ENCODE measurements at places on chromosomes 3 and 15. TPM values are rescaled to one million over a fixed set of nuclear protein-coding genes. Genes with fewer than 3 reads are reported as not detected.

DNA sequence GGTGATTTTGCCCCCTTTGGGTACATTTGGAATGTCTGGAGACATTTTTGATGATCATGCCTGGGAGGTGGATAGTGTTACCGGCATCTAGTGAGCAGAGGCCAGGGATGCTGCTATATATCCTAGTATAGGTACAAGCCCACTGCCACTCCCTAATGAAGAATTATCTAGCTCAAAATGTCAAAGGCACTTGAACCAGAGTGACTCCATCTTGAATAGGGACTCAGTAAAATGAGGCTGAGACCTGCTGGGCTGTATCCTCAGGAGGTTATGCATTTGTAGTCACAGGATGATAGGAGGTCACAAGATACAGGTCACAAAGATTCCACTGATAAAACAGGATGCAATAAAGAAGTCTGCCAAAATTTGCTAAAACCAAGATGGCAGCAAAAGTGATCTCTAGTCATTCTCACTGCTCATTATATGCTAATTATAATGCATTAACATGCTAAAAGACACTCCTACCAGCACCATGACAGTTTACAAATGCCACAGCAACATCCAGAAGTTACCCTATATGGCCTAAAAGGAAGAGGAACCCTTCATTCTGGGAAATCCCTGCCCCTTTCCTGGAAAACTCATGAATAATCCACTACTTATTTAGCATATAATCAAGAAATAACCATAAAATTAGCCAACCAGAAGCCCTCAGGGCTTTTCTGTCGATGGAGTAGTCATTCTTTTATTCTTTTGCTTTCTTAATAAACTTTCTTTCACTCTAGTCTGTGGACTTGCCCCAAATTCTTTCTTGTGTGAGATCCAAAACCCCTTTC, 40.0 kb upstream of the FAM3D start:
- no peak for DNase-seq
- H3K4me3 ChIP-seq, result no peak overlapping the region
- no peak overlapping the region for H3K27ac ChIP-seq
- H3K4me1 ChIP-seq, result no peaks in the 10 kb centered on the region
- H3K27me3 ChIP-seq, result no peaks in the 10 kb centered on the region
- no peaks in the 10 kb centered on the region for H3K36me3 ChIP-seq

DNA sequence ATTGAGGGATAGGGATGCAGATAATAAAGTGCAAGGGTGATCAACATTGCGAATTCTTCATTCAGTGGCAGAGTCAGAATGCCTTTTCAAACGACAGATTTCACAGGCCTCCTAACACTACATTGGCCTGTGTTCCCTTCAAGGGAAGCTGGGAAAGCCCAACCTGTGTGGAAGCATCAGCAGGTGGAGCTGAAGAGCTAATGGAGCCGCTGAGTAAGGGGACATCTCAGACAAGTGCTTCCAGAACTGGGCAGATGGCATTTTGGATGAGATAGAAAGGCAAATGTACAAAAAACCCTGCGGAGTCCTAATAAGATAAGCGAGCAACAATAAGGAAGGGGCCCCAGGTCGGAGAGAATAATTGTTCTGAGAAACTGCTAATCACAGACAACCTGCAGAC, 8.5 kb upstream of the SLC24A5 start:
- H3K4me1 ChIP-seq, result peaks cover 12% of the 10 kb centered on the region
- no peak overlapping the region for H3K27ac ChIP-seq
- DNase-seq, result peak; percentile 64
- H3K27me3 ChIP-seq, result no peaks in the 10 kb centered on the region

- no peak overlapping the region for H3K27ac ChIP-seq
- H3K36me3 ChIP-seq, result no peaks in the 10 kb centered on the region
- DNase-seq, result peak; percentile 24
- H3K4me1 ChIP-seq, result peaks cover 4% of the 10 kb centered on the region
- H3K4me3 ChIP-seq, result peak overlapping the region; percentile 65
Observed at GRCh38 chr15:80251428-80252120, 439 bp downstream of the CTXND1 start.

GRCh38 chr3:111915905-111916304, 56.8 kb downstream of the PHLDB2 start:
- DNase-seq, result no peak
- H3K27me3 ChIP-seq, result peaks cover 34% of the 10 kb centered on the region
- H3K27ac ChIP-seq, result peak overlapping the region; percentile 62

DNA sequence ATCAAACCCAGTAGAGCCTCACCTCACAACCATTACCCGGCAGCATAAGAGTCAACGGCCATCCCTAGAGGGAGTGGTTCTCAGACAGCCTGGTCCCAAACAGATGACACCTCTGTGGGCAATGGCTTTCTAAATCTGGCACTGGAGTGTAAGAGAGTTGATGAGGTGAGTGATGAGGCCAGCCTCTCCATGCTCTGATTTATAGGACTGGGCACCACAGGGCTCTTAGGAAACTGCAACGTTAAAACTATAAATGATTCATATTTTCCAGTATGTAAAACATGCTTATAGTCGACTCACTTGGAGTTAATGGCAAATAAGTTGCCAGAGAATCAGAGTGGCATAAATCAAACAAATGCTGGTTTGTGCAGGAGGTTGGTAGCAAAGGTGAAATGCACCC, 187.7 kb downstream of the GREM1 start:
- DNase-seq, result no peak
- no peak overlapping the region for H3K4me3 ChIP-seq
- H3K27ac ChIP-seq, result no peak overlapping the region
- H3K36me3 ChIP-seq, result no peaks in the 10 kb centered on the region
- H3K27me3 ChIP-seq, result peaks cover 11% of the 10 kb centered on the region

GRCh38 chr3:19263606-19264005, 115.3 kb downstream of the KCNH8 start:
- no peak for DNase-seq
- H3K27me3 ChIP-seq, result no peaks in the 10 kb centered on the region
- no peak overlapping the region for H3K4me3 ChIP-seq
- peaks cover 35% of the 10 kb centered on the region for H3K4me1 ChIP-seq

DNA sequence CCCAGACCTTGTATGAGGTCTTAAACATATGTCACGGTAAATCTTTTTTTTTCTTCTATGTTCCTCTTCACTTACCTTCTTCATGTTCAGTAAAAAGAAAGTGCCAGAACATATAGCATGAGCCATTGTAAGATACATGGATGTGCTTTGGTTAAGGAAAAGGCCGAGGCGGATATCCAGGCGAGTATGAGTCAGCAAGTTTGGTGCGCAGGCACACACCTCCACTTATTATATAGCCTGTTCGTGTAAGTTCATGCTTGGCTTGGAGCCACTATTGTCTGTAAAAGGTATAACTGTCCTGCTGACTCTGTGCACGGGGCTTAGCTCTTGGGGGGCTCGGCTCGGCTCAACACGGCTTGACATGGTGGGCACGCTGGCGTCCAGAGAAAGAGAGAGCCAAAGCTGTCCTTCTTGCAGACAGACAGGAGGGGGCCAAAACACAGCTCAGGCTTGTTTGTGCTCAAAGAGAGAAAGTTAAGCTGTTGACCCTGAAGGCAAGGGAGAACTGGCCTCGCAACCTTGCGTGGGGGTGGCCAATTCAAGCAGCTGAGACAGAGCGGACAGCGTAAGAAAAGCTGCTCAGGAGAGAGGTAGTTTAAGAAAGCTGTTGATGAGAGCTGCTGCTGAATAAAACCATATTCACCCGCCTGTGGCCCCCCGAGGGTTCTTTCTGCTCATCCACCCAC, 251.2 kb downstream of the SLC9A9 start:
- H3K27me3 ChIP-seq, result no peaks in the 10 kb centered on the region
- no peaks in the 10 kb centered on the region for H3K36me3 ChIP-seq
- no peak overlapping the region for H3K4me3 ChIP-seq
- H3K27ac ChIP-seq, result no peak overlapping the region
- DNase-seq, result peak; percentile 14
- H3K4me1 ChIP-seq, result peaks cover 50% of the 10 kb centered on the region

DNA sequence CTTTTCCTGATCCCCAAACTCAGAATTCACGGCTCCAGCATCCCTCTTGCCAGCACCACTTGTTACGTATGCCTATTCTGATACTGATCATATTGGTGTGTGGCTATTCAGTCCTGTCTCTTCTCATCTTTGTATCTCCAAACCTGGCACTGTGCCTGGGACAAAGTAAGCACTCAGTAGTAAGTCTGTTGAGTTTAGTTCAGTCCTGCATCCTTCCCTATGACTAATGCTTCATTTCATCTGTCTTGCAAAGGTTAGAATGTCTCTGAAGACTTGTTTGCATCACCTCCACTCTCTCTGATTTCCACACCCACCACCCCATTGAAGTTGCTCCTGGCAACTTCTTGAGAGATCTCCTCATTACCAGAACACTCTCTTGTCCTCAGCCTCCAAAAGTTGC, 80.3 kb downstream of the HMG20A start:
- H3K27me3 ChIP-seq, result no peaks in the 10 kb centered on the region
- H3K4me3 ChIP-seq, result no peak overlapping the region
- H3K36me3 ChIP-seq, result no peaks in the 10 kb centered on the region
- no peak for DNase-seq
- H3K4me1 ChIP-seq, result peaks cover 75% of the 10 kb centered on the region
- H3K27ac ChIP-seq, result peak overlapping the region; percentile 3

- no peak for DNase-seq
- H3K4me3 ChIP-seq, result no peak overlapping the region
- no peak overlapping the region for H3K27ac ChIP-seq
- no peaks in the 10 kb centered on the region for H3K36me3 ChIP-seq
Observed at GRCh38 chr15:67422296-67422695, 98.6 kb upstream of the C15orf61 start.

DNA sequence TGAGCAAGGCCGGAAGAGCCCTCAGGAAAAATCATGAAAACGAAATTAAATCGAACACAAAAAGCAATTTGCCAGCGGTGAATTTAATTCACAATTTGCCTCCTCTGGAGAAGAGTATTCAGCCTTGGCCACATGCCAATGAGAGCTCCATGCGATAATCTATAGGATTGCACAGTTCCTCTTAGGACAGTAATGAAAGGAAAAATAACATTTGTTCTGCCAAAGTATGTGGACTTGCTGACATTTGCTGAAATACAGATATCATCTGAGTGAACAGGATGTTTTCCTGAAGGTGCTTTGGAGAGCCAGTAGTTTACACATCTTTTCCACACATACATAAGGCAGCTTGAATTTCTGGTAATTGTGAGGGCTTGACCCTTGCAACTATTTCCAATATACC, 188.6 kb upstream of the PDZRN3 start:
- no peak overlapping the region for H3K4me3 ChIP-seq
- no peak for DNase-seq
- peaks cover 8% of the 10 kb centered on the region for H3K27me3 ChIP-seq
- peaks cover 4% of the 10 kb centered on the region for H3K36me3 ChIP-seq
- H3K4me1 ChIP-seq, result peaks cover 20% of the 10 kb centered on the region

GRCh38 chr15:77386626-77387025, 33.3 kb downstream of the PEAK1 start:
- no peaks in the 10 kb centered on the region for H3K27me3 ChIP-seq
- no peak for DNase-seq
- no peak overlapping the region for H3K4me3 ChIP-seq
- H3K27ac ChIP-seq, result no peak overlapping the region
- no peaks in the 10 kb centered on the region for H3K36me3 ChIP-seq

DNA sequence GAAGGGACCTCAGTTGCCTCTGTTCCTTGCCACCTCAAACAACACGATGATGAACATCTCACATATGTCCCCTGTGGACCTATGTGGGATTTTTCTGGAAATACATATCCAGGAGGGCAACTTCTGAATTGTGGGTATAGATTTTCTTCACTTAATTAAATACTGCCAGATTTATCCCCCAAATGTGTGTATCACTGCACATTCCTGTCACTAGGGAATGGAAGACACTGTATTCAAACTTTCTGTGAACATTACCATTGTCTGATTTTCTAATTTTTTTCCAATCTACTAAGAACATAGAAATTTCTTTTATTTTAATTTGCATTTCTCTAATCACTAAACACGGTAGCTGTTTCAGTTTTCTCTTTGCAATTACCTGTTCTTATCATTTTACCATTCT, 102.0 kb upstream of the MRPS22 start:
- H3K27me3 ChIP-seq, result peaks cover 6% of the 10 kb centered on the region
- H3K4me3 ChIP-seq, result no peak overlapping the region
- H3K4me1 ChIP-seq, result no peaks in the 10 kb centered on the region
- H3K36me3 ChIP-seq, result no peaks in the 10 kb centered on the region

GRCh38 chr15:27845535-27846369, 253.4 kb downstream of the OCA2 start:
- DNase-seq, result no peak
- no peaks in the 10 kb centered on the region for H3K4me1 ChIP-seq
- H3K27me3 ChIP-seq, result no peaks in the 10 kb centered on the region
- no peaks in the 10 kb centered on the region for H3K36me3 ChIP-seq

GRCh38 chr15:70998319-70998718, 105.7 kb downstream of the LRRC49 start:
- no peaks in the 10 kb centered on the region for H3K4me1 ChIP-seq
- H3K27ac ChIP-seq, result no peak overlapping the region
- H3K36me3 ChIP-seq, result peaks cover 20% of the 10 kb centered on the region
- no peak for DNase-seq

- peak; percentile 62 for DNase-seq
- H3K27ac ChIP-seq, result no peak overlapping the region
- peaks cover 16% of the 10 kb centered on the region for H3K27me3 ChIP-seq
- no peak overlapping the region for H3K4me3 ChIP-seq
- no peaks in the 10 kb centered on the region for H3K36me3 ChIP-seq
Observed at GRCh38 chr3:8970971-8971589, 7.8 kb upstream of the RAD18 start.

DNA sequence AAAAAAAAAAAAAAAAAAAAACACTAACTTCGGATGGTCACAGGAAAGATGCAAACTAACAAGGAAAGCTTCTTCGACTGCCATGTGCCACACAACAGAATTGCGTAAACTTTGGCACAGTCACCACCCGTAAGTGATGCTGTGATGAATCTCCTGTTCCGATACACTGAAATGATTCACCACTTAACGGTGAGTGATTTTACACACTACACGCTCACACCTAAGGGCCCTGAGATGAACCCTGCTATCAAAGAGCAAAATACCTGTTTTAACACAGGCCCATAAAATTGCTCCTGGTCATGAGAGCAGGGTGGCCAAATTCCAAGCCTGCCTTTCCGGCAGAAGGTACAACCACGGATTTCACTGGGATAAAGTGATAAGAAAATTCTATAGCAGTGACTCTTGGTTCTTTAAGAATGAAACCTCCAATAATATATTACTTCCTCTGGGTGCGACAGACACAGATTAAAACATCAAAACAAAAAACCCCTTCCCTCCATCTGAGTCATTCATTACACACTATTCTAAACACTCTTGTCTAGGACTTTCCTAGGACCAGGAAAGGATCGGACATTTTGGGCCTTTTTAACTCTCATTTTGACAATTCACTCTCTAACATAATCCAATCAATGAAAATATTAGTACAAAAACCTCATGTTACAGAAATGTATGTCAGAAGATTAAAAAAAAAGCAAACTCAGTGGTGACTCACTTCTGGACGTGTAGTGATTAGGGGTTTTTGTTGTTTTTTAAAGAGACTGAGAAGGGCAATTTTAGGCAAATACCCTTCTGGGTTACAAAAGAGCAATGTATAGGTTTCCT, 28.3 kb downstream of the LRIG1 start:
- peaks cover 22% of the 10 kb centered on the region for H3K4me1 ChIP-seq
- H3K27ac ChIP-seq, result no peak overlapping the region
- H3K36me3 ChIP-seq, result no peaks in the 10 kb centered on the region
- DNase-seq, result no peak
- H3K27me3 ChIP-seq, result no peaks in the 10 kb centered on the region

GRCh38 chr15:40486066-40486770, 15.4 kb downstream of the CHST14 start:
- no peak overlapping the region for H3K4me3 ChIP-seq
- no peaks in the 10 kb centered on the region for H3K27me3 ChIP-seq
- H3K27ac ChIP-seq, result no peak overlapping the region
- no peaks in the 10 kb centered on the region for H3K4me1 ChIP-seq
- no peaks in the 10 kb centered on the region for H3K36me3 ChIP-seq
- no peak for DNase-seq

- DNase-seq, result no peak
- no peaks in the 10 kb centered on the region for H3K27me3 ChIP-seq
Observed at GRCh38 chr3:76063019-76063418, 277.7 kb upstream of the ZNF717 start.

STRIT1 gene
- total RNA-seq, result 0.33 TPM

CHRNA7 gene
- total RNA-seq, result 5.6 TPM

GUCA1C gene
- not detected for total RNA-seq
